Kidney glomerular epithelial cell (primary cell): ENCODE measurements at places on chromosomes 12 and 14.

DNA sequence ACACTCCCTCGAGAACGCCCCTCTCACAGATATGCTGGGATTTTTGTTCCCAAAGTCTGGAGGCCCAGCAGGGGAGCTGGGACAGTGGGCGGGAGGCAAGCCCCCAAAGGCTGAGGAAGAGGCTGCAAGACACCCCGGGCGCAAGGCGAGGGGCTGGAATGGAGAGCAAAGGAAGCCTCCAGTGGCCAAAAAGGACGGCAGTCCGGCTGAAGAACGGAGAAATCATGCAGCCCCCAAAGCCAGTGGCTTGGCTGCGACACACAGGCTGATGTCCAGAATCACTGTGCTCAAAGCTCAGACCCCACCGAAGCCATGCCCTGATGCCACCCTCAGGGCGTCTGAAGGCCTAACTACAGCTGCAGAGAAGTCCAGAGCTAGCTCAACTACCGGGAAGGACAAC lies 10.9 kb downstream of the CLBA1 start:
- no peak for DNase-seq

GRCh38 chr12:80837342-80837978 lies 100.3 kb downstream of the LIN7A start:
- no peak for DNase-seq

GRCh38 chr12:51019927-51020326 lies 6.3 kb downstream of the SLC11A2 start:
- DNase-seq: no peak

GRCh38 chr12:108563136-108563803 lies 874 bp downstream of the ISCU start:
- DNase-seq: peak; percentile 67

DNA sequence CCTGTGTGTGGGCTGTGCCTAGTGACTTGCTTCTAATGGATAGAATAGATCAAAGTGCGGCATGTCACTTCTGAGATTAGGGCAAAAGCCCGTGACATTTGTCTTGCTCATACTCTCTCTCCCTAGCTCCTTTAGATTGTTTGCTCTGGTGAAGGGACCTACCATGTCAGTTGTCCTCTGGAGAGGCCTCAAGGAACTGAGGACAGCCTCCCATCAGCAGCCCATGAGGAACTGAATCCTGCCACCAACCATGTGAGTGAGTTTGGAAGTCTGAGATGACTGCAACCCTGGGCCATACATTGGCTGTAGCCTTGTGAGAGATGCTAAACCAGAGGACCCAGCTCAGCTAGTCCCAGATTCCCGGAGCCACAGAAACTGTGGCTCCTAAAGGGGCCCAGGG lies 101.6 kb upstream of the ESRRB start:
- DNase-seq: no peak

- no peak for DNase-seq
Measured at GRCh38 chr12:9971181-9971580, at the start of gene CLEC12A. Gene CLEC12A (plus strand): TSS chr12:9971409. CDS start chr12:9971597, 188 bp downstream.

GRCh38 chr12:49928471-49928870 lies 22.1 kb upstream of the AQP2 start:
- DNase-seq: no peak

- no peak for DNase-seq
Measured at GRCh38 chr14:104131968-104132732, 6.2 kb upstream of the KIF26A start.

DNA sequence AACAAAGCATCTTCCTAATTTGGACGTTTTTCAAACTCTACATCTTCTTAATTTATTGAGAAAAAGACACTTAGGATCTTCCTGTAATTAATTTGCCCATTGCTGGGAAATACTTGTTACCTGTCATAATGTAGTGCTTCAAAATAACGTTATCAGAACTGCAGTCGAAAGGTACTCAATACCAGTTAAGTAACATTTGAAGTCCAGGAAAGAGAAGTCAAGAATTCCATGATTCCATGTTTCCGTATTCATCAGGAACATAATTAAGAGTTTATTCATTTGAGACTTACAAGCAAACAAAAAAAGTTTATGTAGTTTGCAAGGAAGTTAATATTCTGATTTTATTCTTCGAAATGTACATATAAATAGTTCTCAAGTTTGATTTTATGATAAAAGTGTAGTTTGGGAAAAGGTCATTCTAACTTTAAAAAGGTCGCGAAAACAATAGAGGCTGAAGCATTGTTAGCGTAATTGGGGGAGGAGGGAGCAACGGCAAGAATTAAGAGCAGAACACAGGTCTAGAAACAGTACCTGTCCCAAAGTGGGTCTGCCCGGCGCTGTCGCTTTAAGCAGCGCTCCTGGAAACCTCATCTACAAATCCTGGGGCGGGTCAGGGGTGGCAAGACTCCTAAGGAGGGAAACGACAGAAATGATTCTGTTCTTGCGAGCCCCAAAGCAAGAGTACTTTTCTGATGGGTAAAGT lies 1.2 kb upstream of the KCNMB4 start:
- DNase-seq: no peak

DNA sequence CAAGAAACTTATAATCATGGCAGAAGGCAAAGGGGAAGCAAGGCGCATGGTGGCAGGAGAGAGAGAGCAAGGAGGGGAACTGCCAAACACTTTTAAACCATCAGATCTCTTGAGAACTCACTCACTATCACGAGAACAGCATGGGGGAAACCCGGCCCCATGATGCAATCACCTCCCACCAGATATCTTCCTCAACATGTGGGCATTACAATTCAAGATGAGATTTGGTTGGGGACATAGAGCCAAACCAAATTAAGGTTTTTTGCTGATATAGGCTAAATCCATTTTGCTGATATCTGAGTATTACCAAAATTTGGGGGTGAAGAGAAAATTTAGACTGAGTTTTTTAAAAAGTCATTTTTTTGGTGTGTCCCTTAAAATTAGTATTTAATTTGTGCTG lies 54.9 kb upstream of the TMX1 start:
- no peak for DNase-seq

DNA sequence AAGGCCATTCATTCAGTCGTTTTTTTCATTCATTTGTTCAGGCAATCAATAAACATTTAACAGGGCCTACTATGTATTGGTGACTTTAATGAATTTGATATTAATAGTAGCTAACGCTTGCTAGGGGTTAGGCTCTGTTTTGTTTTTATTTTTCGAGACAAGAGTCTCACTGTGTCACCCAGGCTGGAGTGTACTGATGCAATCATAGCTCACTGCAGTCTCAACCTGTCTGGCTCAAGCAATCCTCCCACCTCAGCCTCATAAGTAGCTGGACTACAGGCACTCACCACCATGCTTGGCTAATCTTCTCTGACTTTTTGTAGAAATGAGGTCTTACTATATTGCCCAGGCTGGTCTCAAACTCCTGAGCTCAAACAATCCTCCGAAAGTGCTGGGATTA lies 25.6 kb upstream of the MED13L start:
- no peak for DNase-seq

DNA sequence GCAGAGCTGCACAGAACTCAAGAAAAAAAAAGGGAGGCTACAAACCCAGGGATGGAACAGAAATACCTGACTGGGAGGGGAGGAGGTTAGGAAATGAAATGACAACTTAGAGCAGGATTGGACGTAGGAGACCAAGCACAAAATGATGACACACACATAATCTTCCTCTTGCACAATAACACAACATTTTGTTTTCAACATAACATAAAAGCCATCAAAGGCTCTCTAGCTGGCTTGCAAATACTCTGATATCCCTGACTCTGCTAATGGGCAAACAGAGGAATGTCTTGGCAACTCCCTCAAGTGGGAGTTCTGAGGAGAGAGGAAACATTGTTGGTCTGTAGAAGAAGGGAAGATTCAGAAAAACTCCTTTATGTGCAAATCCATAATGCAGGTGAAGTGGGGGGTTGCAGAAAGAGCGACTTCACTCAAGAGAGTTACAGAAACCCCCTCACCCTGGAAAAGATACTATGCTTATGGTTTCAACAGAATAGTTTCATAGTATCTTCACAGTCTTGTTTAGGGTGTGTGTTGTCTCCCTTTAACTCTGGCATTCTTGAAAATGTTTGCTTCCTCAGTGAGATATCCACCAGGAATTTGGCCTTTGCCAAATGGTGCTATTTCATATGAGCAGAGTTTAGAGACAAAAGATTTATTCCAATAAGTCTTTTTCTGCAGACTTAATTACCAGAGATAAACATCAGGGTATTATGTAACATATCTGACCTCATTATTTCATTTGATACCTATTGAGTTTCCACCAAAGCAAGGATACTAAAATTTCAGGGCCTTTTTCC lies 43.8 kb upstream of the LTBP2 start:
- peak; percentile 37 for DNase-seq

GRCh38 chr12:108612788-108613282 lies 15.0 kb upstream of the TMEM119 start:
- peak; percentile 9 for DNase-seq

- no peak for DNase-seq
Measured at GRCh38 chr14:57982804-57983634, 117.1 kb upstream of the SLC35F4 start.

- no peak for DNase-seq
Measured at GRCh38 chr12:100843061-100843460, 48.5 kb downstream of the ANO4 start.
